Posterior vena cava (tissue), 2 donors: ENCODE measurements at places on chromosomes 3 and 15. TPM values are rescaled to one million over a fixed set of nuclear protein-coding genes. Genes with fewer than 3 reads are reported as not detected.

Gene CIDEC
- total RNA-seq = 2.9 TPM

Gene NECTIN3
- 21.0 TPM for total RNA-seq

Gene SAMMSON
- total RNA-seq = 0.28 TPM

Gene P2RY14
- total RNA-seq = 1.4 TPM
